ENCODE measurements at places on chromosomes 2 and 18.

DNA sequence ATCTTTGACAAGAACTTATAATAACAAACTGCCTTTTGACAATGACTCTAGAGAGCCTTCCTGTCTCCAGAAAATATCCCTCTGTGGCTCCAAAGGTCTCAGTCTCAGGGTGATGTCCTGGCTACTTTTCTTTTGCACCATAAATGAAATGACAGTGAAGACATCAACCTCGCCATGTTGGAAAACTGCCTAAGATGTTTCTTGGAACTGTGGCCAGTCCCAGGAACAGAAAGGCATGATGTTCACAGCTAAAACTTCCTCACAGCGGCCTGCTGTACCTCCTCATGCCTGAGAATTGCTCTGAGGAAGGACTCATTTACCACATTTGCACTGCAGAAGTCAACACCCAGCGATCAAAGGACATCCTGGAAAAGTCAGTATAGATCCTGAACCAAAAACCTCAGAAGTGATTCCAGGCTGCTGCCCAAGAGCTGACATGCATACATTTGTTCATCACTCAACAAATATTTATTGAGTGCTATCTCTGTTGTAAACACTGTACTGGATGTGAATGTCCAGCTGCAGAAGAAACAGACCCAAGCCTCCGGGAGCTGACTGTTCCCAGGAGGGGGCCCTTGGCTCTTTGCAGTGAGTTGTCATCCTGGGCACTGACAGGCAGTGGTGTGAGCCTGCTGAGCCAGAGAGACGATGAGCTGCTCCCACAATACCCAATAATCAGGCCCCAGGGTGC is 64.3 kb upstream of the ACSL3 start:
- no peak for DNase-seq

GRCh38 chr2:174120346-174120745 is 128.0 kb downstream of the OLA1 start:
- DNase-seq: no peak

GRCh38 chr18:45635893-45636509 is 20.7 kb downstream of the SLC14A2 start:
- no peak for DNase-seq

DNA sequence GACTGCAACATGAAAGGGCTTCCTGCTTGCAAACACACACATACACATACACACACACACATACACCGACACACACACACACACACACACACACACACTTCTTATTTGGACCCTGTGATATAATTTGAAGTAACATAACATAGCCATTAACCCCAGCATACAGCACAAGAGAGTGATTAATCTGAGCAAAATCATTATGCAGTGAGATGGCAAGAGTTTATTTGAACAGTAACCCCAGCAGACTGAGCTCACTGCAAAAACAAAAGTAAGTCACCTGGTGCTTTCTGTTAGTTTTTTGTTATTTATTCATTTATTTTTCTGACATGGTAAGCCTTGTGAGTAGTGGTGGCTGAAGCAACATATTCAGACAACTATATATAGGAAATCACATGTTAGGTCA is 93.7 kb downstream of the NOL4 start:
- DNase-seq: no peak

DNA sequence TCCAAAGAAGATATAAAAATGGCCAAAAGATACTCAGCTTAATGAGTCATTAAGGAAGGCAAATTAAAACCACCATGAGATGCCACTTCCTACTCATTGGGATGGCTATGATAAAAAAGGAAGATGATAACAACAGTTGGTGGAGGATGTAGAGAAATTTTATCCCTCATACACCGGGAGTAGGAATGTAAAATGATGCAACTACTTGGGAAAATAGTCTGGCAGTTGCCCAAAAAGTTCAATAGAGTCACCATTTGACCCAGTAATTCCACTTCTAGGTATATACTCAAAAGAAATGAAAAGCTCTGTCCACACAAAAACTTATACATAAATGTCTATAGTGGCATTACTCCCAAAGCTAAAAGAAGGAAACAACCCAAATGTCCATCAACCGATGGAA is 10.1 kb upstream of the SULT1C2 start:
- no peak for DNase-seq

- DNase-seq: no peak
Measured at GRCh38 chr2:96847586-96847985, 3.8 kb upstream of the ANKRD23 start.

- no peak for DNase-seq
Measured at GRCh38 chr2:226869371-226869770, 33.5 kb downstream of the RHBDD1 start.

- DNase-seq: no peak
Measured at GRCh38 chr18:69865776-69866175, 81.9 kb downstream of the CD226 start.

DNA sequence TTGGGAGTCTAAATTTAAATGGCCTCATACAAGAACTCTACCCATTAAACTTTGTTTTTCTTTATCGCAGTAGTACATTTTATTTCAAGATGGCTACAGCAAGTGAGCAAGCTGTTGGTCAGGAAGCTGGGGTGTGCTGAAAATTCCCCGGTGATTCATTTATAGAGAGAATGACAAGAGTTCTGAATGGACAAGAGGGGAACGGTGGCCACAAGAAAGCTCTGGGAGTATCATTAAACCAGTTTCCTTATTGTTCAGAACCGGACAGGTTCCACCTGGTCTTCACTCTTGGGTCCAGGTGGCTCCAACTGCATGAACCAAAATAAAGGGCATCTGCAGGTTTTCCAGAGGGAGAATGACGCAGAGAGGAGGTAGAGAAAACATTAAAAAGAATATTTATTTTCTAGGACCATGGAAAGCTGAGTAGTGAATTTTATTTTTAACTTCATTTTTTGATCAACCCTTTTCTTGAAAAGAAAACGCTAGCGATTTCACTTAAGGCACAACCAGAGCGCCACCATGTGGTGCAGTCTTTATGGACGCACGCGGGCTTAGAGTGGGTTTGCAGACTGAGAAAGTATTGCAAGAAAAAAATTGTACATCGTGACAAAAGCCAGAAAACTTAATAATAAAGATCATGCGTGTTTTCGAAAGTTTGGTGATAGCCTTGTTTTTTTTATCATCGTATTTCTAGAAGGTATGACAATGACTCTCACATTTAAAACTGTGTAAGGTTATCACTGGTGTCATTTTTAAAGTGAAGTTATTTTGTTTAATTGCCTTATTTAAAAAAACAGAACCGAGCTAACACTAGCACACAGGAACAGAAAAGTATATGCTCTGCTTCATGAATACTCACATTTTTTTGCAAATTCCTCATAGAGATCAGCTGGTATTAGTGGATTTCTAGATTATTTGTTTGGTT is 97.9 kb upstream of the NOL4 start:
- DNase-seq: no peak

- DNase-seq: no peak
Measured at GRCh38 chr2:158918452-158918851, 50.0 kb upstream of the TANC1 start.

GRCh38 chr2:227160164-227160563 is 3.8 kb downstream of the COL4A4 start:
- DNase-seq: no peak

DNA sequence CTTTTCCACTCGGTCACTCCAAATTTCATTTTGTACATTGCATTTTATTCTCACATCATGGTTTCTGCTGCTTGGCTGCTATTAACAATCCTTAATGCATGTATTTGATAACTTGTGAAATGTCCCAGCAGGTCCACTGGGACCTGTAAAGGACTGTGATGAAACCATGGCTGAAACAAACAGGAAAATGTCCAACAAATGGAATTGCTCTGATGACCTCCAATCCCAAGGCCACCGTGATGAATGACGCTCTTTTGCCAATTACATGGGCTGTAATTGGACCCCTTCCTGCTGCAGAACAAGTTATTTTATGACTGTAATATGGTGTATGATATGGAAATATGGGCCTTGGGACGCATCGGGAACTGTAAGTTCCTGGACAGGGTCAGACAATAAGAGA is 224.2 kb upstream of the CXCR4 start:
- no peak for DNase-seq

DNA sequence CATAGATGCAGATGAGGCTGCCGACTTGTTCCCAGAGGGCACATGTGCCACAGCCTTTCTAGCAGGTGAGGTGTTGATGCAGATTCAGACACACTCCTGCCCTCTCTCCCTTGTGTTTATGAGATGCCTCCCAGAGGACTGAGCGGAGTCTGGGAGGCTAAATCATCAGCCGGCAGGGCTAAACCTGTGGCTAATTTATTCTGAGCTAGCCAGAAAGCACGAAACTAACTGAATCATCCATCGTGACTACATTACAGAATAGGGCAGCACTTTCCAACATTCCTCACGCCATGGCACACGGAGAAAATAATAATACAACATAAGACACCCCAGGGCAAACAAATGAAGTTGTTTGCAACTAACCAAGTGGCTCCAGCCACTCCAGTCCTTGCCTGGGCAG is 101.7 kb upstream of the FZD7 start:
- DNase-seq: no peak

DNA sequence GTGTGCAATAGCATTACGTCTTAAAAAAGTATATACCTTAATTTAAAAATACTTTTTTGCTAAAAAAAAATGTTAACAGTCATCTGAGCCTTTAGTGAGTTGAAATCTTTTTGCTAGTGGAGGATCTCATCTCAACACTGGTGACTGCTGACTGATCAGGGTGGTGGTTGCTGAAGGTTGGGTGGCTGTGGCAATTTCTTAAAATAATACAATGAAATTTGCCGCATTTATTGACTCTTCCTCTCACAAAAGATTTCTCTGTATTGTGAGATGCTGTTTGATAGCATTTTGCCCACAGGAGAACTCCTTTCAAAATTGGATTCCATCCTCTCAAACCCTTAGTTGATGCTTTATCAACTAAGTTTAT is 46.1 kb upstream of the ANXA4 start:
- no peak for DNase-seq

DNA sequence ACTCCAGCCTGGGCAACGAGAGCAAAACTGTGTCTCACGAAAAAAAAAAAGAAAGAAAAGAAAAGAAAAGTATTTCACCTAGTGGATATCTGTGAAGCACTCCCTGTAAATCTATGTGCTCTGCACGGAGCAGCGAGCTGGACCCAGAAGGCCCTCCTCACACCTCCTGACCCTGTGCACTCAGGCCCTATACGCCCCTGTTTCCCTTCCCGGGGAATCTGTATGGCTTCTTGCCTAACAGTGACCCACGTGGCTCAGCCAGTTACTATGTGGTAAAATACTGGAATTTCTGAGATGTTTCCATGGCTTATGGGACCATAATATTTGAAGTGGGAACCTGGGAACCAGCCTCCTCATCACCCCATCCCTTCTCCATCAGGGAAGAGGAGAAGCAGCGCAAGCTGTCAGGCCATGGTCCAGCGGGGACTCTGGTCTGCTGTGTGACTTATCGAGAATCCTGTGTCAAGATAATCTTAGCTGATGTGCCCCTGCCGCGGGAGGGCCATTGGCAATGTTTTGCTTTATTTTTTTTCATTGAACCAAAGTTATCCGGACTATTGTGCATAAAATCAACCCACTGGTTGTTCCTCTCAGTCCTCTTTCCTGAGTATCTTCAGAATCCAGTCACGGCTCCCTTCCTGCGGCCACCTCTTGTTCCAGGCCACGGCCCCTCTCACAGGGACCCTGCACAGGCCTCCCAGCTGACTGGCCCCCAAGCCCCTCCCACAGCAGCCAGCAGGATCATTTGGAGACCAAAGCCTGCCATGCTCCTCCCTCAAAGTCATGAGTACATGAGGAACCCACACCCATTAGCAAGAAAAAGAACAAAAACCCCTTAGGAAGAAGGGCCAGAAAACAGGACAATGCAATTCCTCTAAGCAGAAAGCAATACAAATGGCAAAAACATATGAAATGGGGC is 30.6 kb downstream of the SDC1 start:
- DNase-seq: no peak

DNA sequence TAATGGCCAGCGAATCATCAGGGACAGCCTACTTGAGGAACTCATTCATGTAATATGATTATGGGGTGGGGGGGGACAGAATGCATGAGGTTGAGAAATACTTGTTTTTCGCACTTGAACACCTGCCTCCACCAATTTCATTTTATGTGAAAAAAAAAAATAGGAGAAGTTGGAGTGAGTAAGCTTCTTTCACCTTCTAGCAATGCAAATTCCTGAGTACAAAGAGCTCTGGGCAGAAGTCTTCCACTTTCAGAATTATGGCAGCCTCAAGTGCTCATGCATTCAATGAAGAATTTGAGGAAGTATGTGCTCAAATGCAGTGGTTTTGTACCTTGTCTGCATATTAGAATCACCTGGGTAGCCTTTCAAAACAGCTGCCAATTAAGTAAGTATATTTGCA is 40.1 kb upstream of the GPD2 start:
- no peak for DNase-seq

DNA sequence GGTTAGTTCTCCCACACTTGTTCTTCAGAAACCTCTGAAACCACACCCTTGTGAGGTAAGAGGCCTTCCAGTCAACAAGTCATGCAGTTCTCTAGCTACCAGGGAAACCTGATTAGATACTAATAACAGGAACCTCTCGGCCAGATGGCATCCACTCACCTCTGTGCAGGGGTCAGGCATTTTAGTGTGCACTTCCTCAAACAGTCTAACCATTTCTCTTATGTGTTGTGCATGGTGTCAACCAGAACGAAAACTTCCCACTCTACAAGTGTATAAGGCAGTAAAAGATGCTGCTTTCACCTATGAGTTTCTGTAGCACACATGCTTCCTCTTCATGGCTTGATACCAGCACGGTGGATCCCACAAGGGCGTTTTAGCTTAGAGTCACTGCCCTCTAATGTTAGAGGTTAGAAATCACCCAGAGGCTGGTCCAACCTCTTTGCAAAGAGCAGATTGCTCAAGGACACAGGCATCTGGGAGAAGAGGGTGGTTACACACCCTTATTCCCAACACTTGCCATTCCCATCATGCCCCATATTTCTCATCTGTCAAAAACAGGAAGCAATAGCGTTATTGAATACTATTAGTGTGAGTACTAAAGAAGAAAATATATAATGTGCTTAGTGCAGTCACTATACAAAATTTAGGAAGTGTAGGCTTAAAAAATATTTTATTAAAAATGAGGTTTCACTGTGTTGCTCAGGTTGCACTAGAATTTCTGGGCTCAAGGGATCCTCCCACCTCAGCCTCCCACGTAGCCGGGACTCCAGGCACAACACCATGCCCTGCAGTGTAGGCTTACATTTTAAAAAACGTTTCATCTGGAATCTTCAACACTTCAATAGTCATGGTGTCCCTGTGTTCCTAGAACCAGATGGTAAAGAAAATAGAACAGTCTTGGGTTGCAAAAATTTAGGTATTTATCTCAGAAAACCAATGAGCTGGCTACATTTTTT is 34.5 kb upstream of the RAB31 start:
- DNase-seq: no peak

DNA sequence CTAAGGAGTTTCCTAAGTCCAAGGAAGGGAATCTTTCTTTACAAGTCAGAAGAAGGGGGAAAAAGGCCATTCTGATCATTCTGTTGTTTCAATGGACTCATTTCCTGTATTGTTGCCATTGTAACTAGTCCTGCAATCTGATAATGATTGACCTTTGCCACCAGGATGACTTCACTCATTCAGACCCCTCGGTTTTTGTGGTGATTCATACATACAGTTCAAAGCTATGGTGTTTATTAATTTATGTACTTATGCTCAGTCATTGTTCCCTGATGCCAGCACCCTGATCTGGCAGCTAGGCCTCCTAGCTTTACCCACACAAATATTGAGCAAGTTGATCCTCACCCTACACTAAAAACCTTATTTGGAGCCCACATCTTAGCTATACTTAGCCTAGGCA is 57.6 kb upstream of the ZNF519 start:
- DNase-seq: no peak

GRCh38 chr18:6021306-6022073 is 126.2 kb upstream of the TMEM200C start:
- no peak for DNase-seq

- no peak for DNase-seq
Measured at GRCh38 chr2:150232321-150232720, 255.1 kb downstream of the RND3 start.
